ENCODE measurements at places on chromosomes 2 and 18.

- no peak for DNase-seq
Observed at GRCh38 chr2:180150606-180151005, 143.5 kb upstream of the CWC22 start.

- no peak for DNase-seq
Observed at GRCh38 chr18:36298126-36298741, 721 bp downstream of the FHOD3 start.

- DNase-seq = no peak
Observed at GRCh38 chr2:28451793-28452533, 43.9 kb upstream of the PLB1 start.

DNA sequence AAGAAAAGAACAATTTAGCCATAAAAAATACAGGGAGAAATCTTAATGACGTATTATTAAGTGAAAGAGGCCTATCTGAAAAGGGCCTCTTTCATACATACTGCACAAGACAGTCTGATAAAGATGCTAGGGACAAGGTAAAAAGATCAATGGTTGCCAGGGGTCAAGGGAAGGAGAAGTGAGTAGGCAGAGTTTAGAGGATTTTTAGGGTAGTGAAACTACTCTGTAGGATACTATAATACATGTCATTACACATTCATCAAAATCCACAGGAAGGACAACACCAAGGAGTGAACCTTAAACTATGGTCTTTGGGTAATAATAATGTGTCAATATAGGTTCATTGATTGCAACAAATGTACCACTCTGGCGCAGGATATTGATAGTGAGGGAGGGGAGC is 289.3 kb downstream of the FSIP2 start:
- no peak for DNase-seq

DNA sequence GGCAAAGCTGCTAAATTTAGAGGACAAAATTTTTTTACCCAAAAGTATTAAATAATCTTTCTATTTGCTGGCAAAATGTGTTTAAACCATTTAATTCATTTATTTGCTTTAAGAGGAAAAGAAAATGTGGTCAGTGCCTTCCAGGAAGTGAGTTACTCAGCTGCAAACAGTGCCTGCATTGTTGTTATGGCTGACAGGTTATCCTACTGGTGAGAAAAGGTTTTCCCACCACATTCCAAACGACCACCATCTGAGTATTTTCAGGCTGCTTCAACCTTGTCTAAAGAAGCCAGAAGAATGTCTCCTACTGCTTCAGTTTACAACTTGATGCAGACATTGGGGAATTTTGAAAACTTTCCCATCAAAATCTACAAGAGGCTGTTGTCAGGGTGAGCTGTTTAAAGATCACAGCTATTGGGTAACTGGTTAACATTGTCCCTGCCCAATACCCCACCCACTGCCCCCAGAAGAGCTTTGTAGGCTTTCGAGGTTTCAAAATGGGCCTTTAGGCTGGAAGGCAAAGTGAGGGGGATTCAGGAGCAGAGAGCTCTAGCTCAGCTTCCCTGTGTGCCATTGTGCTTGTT is 461.3 kb upstream of the FANCL start:
- no peak for DNase-seq

GRCh38 chr2:62296034-62296831 is 100.3 kb downstream of the B3GNT2 start:
- DNase-seq = no peak

DNA sequence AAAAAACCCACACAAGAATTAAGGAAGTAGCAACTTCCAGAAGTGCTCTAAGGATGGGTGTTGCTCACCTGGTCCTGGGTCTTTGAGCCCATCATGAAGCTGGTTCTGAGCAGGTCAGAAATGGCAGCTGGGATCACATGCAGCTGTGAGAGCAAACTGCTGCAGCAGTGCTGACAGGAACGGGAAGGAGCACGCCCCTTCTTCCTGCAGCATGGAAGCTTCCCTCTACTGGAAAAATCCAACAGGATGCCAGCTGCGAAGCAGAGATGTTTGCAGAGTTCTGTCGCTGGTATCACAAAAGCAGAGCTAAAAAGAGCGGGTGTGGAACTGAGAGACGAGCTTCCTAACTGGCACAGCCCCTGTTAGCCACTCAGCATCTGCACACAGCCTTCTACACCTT is 33.7 kb downstream of the EIF4E2 start:
- no peak for DNase-seq

- no peak for DNase-seq
Observed at GRCh38 chr2:85716346-85716914, 22.3 kb downstream of the GNLY start.

DNA sequence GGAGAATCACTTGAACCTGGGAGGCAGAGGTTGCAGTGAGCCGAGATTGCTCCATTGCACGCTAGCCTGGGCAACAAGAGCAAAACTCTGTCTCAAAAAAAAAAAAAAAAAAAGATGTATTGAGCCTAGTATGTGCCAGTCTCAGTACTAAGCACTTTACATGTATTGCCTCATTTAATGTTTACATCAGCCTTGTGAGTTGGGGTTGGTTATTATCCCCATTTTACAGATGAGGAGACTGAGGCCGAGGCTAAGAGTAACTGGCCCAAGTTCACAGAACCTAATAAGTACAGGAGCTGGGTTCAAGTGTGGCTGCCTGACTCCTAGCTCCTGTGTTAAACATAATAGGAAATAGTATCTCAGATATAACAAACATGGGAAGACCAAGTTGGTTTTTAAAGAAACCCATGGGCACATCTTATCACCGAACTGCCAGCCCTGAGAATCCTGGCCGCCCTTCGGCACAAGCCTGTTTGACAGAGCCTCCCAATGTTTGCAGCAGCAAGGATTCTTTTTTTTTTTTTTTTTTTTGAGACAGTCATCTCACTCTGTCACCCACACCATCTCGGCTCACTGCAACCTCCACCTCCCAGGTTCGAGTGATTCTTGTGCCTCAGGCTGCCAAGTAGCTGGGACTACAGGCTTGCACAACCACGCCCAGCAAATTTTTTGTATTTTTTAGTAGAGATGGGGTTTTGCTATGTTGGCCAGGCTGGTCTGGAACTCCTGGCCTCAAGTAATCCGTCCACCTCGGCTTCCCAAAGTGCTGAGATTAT is 24.2 kb upstream of the GMPPA start:
- no peak for DNase-seq

GRCh38 chr2:125185691-125186270 is 1160.7 kb downstream of the CNTNAP5 start:
- DNase-seq = no peak

GRCh38 chr2:170505631-170506275 is 209.4 kb upstream of the SP5 start:
- DNase-seq = no peak

Measured in activated naive CD4-positive, alpha-beta T cell (primary cell).